ENCODE measurements at places on chromosomes 2 and 18.

- DNase-seq: no peak
Measured at GRCh38 chr18:27921392-27921791, 255.5 kb downstream of the CDH2 start.

DNA sequence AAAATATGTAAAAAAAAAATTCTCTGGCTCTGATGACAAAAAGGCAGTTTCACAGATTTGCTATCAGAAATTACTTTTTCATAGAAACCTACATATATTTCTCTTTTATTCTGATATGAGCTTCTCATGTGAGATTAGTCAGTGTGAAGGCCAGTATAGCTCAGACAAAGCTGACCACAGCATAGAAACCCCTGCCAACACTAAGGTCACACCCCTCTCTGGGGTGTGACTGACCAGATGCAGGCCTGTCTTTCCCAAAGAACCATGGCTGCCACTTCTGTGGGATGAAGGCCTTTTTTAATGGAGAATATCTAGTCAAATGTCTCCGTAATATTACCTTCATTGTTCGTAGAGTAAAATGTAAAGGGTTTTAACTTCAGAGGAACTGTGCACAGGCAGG, 330.3 kb upstream of the KCNJ3 start:
- DNase-seq: no peak

DNA sequence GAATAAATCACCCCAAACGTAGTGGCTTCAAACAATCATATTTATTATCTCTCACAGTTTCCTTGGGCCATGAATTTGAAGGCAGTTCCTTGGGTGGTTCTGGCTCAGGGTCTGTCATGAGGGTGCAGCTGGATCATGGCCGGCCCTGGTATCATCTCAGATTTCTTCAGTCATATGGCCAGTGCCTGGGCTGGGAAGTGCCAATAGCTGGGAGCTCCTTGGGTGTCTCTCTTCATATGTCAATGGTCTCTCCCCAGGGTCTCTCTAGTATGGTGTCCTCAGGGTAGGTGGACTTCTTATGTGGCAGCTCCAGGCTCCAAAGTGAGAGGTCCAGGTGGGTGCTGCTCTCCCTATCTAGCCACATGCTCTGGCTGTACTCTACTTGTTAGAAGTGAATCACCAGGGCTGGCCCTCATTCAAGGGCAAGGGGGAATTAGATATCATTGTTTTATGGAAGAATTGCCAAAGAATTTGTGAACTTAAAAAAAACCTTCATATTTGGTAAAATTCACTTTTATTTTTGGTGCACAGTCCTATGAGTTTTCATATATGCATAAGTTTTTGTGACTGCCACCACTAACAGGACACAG, 15.4 kb downstream of the FHOD3 start:
- DNase-seq: no peak

- DNase-seq: no peak
Measured at GRCh38 chr18:23189099-23189498, 53.8 kb downstream of the CABLES1 start.

DNA sequence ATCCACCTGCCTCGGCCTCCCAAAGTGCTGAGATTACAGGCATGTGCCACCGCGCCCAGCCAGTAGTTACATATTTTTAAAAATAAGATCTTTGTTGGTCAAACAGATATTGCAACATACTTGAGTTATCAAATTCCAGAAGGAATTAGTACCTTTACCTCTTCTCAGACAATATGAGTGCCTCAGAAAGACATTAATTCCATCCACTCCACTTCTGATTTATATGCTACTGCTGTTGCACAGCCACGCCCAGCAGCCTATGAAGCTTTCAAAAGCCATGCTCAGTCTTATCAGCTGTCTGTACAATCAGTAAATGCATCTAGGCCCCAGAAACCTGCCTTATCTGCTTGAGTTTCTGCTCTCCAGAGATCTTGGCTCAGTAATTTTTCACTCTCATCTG, 47.8 kb downstream of the MEX3C start:
- DNase-seq: no peak

GRCh38 chr18:61570070-61570469, 236.8 kb downstream of the CDH20 start:
- no peak for DNase-seq

DNA sequence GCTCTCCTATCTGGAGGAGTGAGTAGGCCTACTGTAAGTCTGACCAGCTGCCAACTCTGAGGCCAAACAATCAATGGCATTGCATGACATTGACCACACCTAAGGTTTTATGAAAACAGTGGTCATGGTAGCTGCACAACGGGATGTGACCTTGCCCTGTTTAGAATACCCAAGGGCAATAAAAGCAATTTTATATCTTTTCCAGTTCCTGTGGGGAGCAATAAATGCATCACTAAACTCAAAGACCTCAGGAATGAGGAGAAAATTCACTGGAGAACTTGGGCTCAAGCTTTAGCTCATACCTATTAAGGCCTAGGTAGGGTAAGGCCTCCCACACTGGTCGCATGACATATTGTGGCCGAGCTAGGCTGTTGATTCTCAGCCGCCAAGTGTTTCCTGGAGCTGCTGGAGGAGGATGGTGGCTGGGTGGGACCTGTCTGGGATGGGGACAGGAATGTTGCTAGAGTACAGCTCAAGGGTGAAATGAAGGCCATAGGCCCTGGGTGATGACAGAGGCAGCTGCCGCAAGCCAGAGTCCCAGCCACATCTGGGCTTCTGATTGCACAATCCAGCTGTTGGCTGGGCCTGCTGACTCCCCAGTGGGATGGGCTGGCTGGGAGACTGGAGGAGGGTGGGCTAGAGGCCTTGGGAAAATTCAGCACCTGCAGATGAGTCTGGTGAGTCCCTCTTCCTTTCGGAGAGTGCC, 313.7 kb downstream of the CYP26B1 start:
- DNase-seq: no peak

- no peak for DNase-seq
Measured at GRCh38 chr2:143480601-143481236, 351.5 kb downstream of the ARHGAP15 start.

GRCh38 chr2:42961385-42961811, 169.0 kb upstream of the HAAO start:
- no peak for DNase-seq

- no peak for DNase-seq
Measured at GRCh38 chr2:201406077-201406662, 45.1 kb downstream of the TRAK2 start.

DNA sequence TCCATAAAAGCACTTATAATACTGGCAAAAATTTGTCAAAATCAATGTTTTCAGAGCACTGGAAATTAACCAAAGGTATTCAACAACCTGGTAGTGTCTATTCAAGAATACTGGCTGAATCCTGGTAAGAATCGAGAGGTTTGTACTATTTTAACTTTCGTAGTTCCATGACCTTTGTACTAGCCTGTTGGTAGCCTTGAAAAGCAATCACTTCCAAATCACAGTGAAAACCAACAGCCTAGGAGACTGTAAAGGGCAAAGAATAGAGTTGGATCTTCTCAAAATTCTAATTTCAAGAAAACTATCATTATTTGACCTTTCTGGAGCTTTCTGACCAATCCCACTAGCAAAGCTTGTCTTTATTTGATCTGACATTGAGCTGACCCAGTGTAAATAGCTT, 64.8 kb upstream of the CCDC178 start:
- DNase-seq: no peak

DNA sequence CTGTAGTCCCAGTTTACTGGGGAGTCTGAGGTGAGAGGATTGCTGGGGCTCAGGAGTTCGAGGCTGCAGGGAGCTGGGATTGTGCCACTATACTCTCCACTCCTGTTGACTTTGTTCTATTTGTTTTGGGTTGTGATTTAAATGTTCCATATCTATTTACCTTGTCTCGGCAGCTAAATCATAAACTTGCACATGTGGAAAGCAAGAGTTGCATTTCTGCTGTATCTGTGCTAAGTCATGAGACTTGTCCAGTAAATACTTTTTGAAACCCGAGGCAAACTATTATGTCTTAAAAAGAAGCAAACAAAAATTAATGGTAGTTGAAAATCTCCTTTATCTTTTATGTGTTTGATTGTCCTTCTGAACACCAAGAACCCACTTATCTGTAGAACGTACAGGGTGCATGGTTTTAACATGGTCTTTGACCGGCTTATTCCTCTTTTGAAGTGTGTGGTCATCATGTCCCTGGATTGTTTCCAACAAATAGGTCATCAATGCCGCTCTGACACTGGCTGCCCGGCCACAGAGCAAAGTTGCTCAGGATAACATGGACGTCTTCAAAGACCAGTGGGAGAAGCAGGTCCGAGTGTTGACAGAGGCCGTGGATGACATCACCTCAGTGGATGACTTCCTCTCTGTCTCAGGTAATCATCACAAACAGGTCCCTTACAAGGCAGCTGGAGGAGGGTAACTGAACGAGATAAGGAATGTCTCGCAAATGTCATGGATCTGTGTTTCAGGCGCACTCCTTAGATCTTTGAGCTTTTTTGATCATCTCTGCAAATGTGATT, 241.1 kb upstream of the LRRTM1 start:
- DNase-seq: no peak

- DNase-seq: no peak
Measured at GRCh38 chr18:6920099-6920955, 190.8 kb downstream of the ARHGAP28 start.

GRCh38 chr2:153808679-153809078, 63.0 kb upstream of the GALNT13 start:
- no peak for DNase-seq

GRCh38 chr2:112006076-112006410, 49.0 kb upstream of the TMEM87B start:
- DNase-seq: no peak

GRCh38 chr2:119249311-119249710, 25.7 kb downstream of the STEAP3 start:
- no peak for DNase-seq

DNA sequence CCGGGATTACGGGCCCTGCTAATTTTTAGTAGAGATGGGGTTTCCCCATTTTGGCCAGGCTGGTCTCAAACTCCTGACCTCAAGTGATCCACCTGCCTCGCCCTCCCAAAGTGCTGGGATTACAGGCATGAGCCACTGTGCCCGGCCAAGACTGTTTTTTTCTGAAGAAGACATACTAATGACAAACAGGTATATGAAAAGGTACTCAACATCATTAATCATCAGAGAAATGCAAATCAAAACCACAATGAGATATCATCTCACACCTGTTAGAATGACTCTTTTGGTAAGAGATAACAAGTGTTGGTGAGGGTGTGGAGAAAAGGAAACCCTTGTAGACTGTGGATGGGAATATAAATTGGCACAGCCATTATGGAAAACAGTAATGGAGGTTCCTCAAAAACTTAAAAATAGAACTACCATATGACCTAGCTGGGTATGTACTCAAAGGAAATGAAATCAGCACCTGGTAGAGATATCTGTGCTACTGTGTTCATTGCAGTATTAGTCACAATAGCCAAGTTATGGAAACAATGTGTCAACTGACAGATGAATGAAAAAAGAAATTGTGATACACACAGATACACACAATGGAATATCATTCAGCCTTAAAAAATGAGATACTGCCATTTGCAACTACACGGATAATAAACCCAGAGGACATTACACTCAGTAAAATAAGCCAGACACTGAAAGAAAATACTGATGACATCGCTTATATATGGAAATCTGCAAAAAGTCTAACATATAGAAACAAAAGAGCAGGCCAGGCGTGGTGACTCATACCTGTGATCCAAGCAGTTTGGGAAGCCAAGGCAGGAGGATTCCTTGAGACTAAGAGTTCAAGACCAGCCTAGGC, 20.8 kb downstream of the SOS1 start:
- DNase-seq: no peak

DNA sequence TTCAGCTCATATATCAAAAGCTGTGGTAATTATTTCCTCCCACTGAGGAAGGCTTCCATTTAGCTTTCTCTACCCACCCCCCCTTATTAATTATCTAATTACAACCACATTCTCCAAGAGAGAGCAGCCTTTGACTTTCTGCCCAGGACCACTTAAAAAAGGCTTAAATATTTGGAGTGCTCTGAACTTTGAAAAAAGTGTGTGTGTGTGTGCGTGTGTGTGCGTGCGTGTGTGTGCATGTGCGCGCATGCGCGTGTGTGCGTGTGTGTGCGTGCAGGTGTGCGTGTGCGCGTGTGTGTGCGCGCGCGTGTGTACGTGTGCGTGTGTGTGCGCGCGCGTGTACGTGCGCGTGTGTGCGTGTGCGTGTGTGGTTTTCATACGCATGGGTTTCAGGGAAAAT, 57.8 kb downstream of the TWIST2 start:
- DNase-seq: no peak

DNA sequence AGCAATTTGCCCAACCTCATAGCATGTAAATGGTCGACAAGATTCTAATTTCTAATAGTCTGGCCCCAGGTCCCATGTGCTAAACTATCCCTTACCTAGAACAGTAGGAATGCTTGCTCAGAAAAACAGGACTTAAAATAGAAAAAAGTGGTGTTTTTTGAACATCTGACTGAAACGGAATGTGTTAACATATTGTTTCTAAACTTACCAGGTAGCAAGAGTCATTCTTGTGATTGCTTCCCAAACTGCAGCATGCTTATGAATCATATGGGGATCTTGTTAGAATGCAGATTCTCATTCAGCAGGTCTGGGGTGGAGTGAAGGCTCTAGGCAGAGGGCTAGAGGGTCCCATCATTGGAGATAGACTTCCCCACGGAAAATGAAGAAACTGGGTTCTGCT, 5.8 kb upstream of the SLC20A1 start:
- no peak for DNase-seq

DNA sequence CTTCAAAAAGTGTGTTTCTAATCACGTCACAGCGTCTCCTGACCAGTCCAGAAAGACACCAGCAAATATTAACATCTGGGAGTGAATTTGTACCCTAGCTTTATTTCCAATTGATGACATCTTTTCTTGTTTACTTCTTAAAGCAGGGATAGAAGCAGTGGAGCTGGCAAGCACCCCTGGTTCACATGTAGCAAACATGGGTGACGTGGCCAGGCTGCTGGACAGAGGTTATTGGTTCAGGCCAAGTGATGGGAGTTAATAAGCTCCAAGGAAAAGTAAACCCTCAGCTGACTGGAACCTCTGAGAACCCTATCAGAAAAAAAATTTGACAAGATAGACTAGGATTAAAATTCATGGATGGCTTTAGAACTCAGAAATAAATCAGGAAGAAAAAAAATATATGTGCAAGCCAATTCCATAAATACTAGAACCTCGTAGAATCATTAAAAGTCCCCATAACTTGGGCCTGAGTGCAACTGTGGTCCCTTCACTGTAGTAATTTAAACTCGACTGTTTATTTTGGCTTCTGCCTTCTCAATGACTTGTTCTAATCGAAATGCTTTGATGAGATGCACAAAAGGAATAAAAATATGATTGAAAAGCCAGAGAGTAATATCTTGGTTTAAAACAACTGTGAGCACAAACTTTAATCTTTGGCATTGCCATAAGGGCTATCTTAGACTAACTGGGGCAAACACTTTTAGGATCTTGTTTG, 121.5 kb upstream of the CTAGE1 start:
- DNase-seq: no peak

- no peak for DNase-seq
Measured at GRCh38 chr2:231167745-231168459, 30.5 kb upstream of the ARMC9 start.

GRCh38 chr2:240959214-240959940, 39.0 kb upstream of the SNED1 start:
- no peak for DNase-seq

GRCh38 chr2:1673160-1673944, 71.0 kb downstream of the PXDN start:
- DNase-seq: no peak
